ENCODE measurements at places on chromosomes 2 and 18.

- no peak for DNase-seq
These were observed 275.9 kb upstream of the TCF4 start for GRCh38 chr18:55863876-55864275.

DNA sequence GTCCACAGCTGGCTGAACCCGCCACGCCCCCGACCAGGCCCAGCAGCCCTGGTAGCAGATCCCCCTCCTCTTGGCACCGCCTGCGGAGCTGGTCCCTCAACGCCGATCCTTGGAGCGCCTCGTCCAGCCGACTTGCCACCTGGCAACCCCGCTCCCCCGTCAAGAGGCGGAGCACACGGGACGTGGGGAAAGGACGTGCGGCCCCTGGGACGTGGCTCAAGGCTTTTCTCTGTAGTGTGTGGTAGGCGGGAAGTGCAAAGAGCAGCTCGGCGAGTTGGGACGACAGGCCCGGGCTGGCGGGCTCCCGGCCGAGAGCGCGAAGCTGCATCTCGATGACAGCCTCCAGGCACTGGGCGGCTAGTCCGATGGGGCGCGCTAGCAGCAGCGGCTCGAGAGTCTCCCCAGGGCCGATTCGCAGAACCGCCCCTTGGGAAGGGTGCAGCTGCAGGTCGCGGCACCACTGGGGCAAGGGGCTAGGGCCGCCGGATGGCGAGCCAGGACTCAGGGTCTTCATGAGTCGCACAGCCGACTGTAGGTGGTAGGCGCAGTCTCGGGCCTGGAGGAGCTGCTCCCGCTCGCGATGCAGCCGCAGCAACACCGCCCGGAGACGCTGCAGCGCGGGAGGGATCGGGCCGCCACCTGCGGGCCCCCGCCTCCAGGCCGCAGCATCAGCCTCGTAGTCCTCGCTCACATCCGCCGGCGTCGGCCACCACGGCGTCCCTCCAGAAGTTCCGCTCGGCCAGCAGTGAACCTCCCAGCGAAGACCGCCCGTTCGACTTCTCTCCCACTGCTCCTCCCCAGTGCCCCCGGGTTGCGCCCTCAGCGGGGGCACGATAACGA lies 617 bp downstream of the CCDC142 start:
- DNase-seq: no peak

DNA sequence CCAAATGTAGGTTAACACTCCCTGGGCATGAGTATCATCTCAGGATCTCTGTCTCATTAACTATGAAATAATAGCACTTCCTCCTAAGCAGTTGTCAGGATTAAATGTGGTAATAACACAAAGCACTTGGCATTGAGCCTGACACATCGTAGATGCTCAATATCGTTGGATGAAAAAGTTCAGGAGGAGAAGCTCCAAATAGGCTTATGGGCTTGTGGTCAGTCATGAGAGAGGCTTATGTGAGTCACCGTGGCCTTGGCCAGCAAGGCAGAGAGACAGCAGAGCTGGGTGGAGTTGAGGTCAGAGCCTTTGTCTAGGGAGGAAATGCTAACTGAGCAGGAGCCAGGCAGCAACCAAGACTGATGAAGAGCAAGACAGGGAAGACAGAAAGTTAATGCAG lies 68.3 kb upstream of the PPM1B start:
- DNase-seq: no peak

- no peak for DNase-seq
These were observed 1338.0 kb upstream of the ACVR2A start for GRCh38 chr2:146506851-146507250.

DNA sequence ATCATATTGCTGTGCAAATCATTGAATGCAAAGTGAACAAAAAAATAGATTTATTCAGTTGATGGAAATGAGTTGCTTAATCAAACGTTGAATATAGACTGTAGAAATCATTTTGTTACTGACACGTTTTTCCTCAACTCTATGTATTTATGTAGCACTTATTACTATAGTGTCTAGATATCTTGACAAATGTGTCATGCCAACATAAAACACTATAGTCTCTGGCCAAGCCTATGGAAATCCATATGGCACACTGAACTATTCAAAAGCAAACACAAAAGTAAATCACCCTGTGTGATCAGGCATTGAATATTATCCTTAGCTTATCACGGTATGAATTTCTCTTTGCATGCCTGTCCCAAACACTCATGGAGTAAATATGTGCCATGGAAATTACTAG lies 131.3 kb downstream of the ZNF804A start:
- no peak for DNase-seq

GRCh38 chr2:137959166-137959565 lies 5.1 kb upstream of the HNMT start:
- no peak for DNase-seq

GRCh38 chr2:223046470-223047040 lies 5.4 kb upstream of the KCNE4 start:
- DNase-seq: no peak

GRCh38 chr18:79789901-79790890 lies 7.5 kb upstream of the KCNG2 start:
- DNase-seq: no peak

GRCh38 chr2:240199133-240199870 lies 58.8 kb upstream of the OTOS start:
- DNase-seq: no peak

- DNase-seq: no peak
These were observed 38.3 kb upstream of the PEX13 start for GRCh38 chr2:60979231-60979630.

DNA sequence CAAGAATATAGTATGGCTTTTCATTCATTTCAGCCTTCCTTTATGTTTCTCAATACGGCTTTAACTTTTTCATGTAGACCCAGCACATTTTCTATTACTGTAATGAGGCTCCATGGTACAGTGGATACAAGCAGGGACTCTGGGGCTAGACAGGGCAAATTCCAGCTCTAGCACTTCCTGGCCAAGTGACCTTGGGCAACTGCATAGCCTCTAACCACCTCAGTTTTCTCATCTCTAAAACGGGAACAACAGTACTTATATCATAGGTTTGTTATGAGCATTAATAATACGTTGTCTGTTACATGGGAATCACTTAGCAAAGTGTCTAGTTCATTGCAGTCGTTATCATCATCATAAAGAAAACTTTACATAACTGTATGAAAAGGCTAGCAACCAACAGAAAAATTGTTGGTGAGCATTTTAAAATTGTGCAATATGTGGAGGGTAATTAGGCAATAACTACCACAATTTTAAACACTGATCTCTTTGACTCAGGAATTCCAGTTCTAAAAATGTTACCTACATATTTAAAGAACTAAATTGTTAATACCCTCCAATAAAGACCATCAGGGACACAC lies 13.7 kb upstream of the RMDN2 start:
- DNase-seq: no peak

DNA sequence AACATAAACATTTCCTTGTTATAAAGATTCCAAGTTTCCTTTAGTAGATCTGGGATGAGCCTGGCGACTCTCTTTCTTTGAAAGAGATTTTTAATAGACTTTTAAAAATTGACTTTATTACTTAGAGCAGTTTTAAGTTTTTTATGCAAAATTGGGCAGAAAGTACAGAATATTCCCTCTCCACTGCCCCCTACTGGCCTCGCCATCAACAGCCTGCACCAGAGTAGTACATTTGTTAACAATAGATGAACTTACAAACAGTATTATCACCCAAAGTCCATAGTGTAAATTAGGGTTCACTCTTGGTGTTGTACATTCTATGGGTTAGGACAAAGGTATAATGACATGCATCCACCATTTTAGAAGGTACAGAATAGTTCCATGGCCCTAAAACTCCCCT lies 3.9 kb downstream of the MAP3K19 start:
- DNase-seq: no peak

GRCh38 chr2:143241403-143242088 lies 112.3 kb downstream of the ARHGAP15 start:
- DNase-seq: no peak

DNA sequence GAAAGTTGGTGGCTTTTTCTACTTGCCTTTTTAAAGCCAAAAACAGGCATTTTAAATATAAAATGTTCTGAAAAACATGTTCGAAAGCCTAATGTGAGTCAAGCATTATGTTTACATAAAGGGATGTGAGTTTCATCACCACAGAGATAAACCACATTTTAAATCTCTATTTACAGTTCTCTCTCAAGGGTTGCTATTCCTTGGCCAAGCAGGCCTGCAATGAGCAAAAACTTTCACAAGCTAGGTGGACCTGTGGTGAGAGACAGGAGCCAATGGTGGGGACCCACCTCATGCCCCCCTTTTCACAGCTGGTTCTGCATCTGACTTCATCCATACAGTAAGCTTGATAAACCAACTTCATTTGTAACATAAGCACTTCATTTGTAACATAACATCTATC lies 65.1 kb downstream of the CUL3 start:
- DNase-seq: no peak

DNA sequence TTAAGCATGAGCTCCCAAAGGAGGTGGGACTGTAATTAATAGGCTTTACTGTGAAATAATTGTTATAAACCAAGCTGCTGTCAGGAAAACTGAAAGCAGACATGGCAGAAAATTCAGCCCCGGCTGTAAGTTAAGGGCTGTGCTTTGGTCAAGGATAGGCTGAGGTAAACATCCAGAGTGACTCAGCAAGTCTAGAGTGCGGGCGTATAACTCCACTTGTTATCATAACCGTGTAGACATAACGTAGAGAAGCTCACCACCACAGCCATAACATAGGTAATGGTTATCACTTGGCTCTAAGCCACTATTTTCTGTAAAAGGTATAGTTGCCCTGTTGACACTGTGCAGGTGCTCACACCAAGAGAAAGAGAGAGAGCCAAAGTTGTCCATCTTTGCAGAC lies 316.8 kb downstream of the DCDC2C start:
- DNase-seq: no peak

GRCh38 chr18:13454363-13455150 lies 236.0 kb downstream of the LDLRAD4 start:
- no peak for DNase-seq

DNA sequence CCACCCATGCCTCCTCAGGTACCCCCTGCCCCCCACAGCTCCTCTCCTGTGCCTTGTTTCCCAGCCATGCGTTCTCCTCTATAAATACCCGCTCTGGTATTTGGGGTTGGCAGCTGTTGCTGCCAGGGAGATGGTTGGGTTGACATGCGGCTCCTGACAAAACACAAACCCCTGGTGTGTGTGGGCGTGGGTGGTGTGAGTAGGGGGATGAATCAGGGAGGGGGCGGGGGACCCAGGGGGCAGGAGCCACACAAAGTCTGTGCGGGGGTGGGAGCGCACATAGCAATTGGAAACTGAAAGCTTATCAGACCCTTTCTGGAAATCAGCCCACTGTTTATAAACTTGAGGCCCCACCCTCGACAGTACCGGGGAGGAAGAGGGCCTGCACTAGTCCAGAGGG lies 803 bp upstream of the DES start:
- no peak for DNase-seq

DNA sequence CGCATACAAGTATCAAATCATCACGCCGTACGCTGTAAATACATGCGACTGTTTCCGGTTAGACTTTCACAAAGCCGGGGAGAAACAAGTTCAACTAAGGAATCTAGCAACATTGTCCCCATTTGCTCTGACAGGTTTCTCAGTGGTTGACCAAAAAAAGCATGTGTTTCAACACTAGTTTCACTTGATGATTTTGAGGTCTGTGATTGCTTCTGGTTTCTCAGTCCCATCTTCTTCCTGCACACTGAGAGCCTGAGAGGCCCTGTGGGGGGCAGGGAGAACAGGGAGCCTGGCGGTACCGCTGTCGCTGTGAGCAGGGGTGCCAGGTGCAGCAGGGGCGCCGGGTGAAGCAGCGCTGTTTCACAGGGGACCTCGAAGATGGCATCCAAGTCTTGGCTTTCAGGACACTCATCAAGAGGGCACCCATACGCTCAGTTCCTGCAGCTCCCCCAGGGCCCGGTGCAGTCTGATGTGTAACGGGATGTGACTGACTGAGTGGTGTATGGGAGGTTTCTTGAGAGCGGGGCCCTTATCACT lies 270.9 kb downstream of the TWIST2 start:
- no peak for DNase-seq

DNA sequence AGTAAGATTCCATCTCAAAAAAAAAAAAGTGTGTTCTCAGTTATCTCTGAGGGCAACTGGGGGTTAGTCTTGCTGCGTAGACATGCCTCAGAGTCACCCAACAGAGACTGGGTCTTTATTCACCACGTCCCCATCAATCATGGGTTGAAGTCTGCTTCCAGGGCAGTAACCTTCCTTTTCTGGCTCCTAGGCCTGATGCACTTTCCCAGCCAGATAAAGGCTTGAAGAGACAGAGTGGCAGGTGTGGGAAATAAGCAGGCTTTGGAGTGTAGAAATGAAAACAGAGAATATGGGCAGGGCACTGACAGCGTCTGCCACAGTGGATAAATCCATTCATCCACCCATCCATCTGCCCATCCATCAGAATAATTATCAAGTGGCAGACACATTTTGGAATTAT lies 134.1 kb upstream of the LGALSL start:
- DNase-seq: no peak

DNA sequence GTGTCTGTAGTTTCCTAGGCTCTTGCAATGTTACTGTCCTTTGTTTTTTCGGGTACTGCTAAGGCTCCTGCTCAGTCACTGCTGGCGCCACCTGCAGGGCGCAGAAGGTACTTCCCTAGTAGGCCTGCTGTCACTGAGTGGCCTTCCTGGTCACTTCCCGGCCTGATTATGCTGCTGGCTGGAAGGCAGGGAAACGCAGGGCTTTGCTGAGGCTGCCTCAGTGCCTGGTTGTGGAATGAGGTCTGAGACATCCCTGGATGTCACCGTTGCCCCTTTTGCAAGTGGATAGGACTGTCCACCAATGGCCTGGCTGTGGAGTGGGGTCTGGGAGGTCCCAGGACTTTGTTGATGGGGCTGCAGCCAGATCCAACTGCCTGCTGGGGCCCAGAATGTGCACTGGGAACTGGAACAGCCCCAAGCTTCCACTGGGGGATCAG lies 13.1 kb downstream of the DAW1 start:
- DNase-seq: no peak

GRCh38 chr18:77015169-77015568 lies 117.4 kb downstream of the MBP start:
- DNase-seq: no peak

DNA sequence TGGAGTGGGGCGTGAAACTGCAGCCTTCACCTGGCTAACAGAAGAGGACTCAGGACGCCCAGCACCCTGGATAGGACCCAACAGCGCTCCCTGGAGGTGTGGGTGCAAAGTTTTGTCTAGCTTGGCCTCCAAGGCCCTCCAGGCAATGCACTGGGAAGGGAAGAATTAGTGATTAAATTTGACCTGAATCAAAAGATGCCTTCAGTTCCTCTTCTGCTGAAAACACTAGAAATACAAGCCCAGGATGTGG lies 779 bp upstream of the TRIB2 start:
- DNase-seq: peak; percentile 67

DNA sequence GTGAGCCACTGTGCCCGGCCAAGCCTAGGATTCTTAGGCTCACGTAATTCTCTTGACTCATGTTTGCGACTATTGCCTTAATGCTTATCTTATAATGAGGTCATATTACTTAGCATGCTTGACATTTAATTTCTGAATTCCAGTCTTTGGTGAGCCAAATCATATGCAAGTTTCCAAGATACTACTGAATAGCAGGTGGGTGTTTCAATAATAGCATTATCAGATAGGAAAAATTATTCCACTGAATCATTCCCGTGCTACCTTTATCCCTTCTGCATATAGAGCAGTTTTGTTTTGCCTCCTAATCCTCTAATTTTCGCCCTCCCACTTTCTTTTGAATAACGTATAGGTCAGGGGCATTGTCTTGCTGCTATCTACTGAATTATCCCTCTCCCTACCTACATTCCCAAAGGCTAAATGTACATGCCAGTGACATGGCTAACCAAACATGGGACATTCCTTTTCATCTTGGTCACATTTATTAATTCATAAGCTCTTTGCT lies 4.9 kb downstream of the DAW1 start:
- DNase-seq: no peak

GRCh38 chr2:75113231-75113869 lies 86.0 kb downstream of the TACR1 start:
- DNase-seq: no peak

Data from activated CD8-positive, alpha-beta memory T cell treated with anti-CD3 and anti-CD28 coated beads for 1 hour (primary cell).